ENCODE measurements at places on chromosomes 6 and 20.

- no peak for DNase-seq
Measured at GRCh38 chr20:57395111-57395966, 4.1 kb downstream of the RBM38 start.

DNA sequence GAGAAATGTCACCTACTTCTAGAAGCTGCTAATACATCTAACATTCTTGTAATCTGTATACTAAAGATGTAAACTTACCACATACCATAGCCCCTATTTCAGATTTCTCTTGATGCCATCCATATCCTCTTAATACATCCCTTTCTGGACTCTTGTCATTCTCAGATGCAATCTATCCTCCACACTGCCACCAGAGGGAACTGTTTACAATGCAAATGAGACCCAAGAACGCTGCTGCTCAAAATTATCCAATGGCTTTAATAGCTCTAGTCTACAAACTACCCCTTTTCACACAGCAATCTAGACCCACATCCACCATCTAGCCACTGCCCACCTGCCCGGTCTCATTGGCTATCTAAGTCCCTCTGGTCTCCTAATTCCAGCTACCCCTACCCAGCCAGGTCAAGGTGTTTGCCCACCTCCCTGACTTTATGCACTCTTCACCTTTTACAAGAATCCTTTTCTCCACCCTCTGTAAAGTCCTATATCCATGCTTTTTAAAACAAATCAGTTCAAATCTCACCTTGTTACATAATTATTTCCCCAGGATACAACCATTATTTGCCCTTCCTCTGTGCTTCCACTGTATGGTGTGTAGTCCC lies 14.8 kb downstream of the FAXC start:
- no peak for DNase-seq

DNA sequence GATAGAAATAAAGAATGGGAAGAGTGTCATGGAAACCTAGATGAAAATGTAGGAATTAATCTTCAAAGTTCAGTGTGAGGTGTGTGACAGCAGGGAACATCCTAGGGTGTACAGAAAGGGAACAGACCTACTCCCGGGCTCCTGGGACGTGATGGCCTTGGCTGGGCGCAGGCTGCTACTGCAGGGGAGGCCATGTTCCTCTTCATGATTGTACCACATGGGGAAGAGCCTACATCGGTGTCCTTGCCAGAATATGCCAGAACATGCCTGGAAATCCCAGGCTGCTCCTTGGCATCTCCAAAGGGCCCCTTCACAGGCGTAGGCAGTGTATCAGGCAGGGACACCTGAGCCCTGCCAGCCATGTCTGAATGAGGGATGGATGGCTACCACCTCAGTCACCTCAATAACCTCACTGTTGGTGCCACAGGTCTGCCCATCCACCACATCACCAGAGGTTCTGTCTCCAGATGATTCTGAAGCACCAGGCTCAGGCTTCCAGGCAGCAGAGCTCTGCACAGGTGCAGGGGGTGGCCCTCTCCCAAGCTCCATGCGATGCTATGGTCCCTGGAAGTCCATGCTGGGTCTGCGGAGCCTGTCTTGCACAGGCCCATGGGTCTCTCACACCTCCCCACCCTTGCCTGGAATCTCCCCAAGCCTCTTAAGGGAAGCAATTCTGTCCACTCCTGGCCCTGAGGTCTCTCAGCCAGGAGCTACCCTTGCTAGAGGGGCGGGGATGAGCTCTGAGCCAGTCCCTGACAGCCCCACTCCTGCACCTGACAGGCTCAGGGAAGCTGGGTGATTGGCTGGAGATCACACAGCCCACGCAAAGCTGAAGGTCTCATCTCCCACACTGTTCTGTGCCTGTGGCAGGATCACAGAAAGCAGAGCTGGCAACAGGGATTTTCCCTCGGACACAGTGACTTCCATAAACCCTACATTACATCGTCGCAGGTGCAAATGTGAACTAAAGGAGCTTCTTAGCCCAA lies 20.2 kb downstream of the RAMACL start:
- no peak for DNase-seq

- no peak for DNase-seq
Measured at GRCh38 chr6:152496731-152497130, 140.4 kb downstream of the SYNE1 start.

GRCh38 chr20:63058696-63059335 lies 52.1 kb upstream of the BHLHE23 start:
- DNase-seq = no peak

DNA sequence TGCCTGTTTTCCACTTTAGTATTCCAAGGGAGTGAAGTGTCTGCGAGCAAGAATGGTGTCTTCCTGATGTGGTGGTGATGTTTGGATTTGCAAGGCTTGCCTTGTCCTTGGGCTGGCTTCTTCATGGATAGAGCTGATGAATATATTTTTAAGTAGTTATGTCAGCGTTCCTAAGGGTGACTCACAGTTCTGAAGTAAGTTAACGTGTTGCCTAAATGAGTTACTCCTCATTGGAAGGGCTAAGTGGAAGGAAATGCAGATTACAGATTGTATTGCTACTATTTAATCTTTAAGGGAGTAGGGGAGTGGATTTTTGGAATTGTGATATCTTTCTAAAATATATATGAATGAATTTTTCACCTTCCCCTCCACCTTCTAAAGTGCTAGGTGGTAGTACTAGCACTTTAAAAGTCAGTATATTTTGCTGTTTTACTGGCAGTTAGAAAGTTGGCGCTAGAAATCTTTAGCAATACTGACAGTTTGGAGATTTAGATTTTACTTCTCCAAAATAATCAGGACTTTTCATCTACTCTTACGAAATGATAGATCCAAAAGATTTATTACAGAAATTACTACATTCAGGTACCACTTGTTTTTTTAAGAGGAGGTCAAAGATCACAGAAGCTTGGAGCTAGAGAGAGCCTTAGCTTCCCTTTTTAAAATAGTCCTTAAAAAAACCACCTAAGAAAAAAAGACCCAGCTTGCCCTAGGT lies 197.4 kb downstream of the JARID2 start:
- no peak for DNase-seq

DNA sequence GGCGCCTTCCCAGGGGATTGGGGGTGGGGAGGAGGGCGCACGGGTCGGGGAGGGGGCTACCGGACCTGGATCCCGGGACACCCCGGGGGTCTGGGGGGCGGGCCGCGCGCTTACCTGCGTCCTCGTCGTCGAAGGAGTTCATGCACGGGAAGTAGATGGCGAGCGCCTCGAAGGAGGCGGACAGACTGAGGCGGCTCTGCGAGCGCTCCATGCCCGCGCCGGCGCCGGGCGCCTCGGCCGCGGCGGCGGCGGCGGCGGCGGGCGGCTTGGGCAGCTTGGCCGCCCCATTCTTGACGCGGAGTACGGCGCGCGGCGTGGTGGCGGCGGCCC lies 320 bp downstream of the RIMS4 start:
- DNase-seq = no peak

DNA sequence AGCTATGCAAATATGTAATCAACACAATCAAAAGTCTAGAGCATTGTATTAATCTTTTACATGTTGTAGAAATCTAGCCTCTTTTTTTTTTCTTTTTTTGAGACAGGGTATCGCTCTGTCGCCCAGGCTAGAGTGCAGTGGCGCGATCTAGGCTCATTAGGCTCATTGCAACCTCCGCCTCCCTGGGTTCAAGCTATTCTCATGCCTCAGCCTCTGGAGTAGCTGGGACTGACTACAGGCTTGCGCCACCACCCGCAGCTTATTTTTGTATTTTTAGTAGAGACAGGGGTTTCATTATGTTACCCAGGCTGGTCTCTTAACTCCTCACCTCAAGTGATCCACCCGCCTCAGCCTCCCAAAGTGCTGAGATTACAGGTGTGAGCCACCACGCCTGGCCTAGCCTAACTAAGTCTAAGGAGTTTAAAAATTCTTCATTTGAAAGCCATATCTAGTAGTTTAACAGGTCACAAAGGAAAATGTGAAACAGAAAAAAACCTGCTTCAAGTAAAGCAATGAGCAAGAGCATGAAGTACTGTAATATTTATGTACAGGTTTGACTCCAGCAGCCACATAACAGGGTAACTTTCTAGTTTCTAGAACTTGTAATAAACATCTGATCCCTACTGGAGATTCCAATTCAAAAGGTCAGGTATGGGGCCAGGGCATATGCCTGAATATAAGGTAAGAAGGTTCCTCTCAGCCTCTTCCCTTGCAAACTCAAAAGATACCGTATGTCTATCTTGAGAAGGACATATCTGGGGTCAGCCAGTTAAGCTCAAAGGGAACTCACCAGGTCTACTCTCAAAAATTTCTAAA lies 4.4 kb downstream of the CPNE1 start:
- no peak for DNase-seq

DNA sequence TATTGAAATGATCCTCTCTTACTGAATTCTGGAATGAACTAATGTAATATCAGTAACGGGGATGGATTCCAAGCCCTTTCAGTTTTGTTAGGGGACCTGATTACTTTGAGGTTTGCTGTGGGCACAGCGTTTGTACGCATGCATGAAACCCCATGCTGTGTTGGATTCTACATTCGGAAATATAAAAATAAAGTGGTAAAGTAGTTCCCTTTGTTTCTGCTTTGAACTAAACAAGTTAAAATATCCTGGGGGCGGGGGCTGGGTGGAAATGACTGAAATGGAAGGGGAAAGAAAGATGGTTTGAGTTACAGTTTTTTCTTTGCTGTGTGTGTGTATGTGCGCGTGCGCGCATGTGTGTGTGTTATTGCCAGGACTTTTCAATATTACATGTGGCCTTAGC lies 196.5 kb upstream of the OPRM1 start:
- no peak for DNase-seq

- no peak for DNase-seq
Measured at GRCh38 chr6:150256618-150257272, 112.1 kb upstream of the IYD start.

- DNase-seq = no peak
Measured at GRCh38 chr20:24420567-24420966, 48.9 kb upstream of the SYNDIG1 start.

- no peak for DNase-seq
Measured at GRCh38 chr20:50909413-50909812, 21.8 kb downstream of the ADNP start.

- DNase-seq = no peak
Measured at GRCh38 chr6:109002051-109002697, 92.5 kb downstream of the SESN1 start.
